Stimulated activated CD8-positive, alpha-beta memory T cell treated with anti-CD3 and anti-CD28 coated beads, Interleukin-12 subunit alpha, Interleukin-12 subunit beta, amount 100 ng/mL, for 1 hour (primary cell): ENCODE measurements at places on chromosomes 2 and 18.

- no peak for DNase-seq
Observed at GRCh38 chr2:213001297-213001910, 150.0 kb downstream of the IKZF2 start.

DNA sequence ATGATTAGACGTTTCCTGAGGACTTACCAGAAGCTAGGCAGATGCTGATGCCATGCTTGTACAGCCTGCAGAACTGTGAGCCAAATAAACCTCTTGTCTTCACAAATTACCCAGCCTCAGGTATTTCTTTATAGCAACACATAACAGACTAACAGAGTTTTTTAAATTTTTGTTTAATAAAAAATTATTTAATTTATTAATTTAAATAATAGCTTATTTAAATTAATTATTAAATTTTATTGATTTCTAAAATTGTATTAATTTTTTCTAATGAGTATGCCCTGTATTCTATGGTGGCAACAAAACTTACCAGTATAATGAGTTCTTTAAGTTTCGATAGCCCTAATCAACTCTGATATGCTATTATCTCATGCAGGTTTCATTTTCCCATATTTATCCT lies 259.8 kb downstream of the IKZF2 start:
- DNase-seq = no peak

DNA sequence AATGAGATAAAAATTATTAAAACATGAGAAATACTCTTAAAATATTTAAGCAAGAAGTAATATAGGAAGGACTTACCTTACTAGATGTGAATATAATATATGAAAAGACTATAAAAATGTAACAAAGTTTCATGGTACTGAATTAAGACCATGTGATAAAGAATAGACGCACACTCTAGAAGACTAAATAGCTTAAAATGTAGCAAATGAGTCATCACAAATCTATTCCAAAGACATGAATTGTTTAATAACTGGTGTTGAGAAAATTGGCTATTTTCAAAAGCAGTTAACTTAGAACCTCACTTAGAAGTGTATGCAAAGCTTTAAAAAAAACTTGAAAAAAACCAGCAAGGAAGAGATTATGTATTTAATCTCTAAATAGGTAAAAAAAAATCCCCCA lies 64.1 kb downstream of the POLE4 start:
- DNase-seq = no peak

- no peak for DNase-seq
Observed at GRCh38 chr18:77601567-77601966, 351.9 kb downstream of the GALR1 start.

DNA sequence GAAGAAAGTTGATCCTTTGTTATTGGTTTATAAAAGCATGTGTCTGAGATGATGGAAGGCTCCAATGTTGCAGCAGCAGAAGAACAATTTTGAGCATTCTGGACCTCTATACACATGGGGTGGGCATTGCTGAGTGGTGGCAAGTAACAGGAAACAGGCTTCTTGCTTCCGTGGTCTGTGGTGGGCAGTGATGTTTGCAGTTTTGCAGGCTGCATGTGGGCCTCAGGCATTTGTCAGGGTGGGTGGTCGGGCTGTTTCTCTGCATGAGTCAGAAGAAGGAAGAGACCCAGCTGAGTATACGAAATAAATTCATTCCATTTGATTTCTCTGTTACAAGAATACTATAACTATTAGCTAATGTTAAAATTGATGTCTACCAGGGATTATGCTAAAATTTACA lies 239.5 kb upstream of the COL3A1 start:
- DNase-seq = no peak

- DNase-seq = no peak
Observed at GRCh38 chr2:33134086-33134771, 187.5 kb downstream of the LTBP1 start.

DNA sequence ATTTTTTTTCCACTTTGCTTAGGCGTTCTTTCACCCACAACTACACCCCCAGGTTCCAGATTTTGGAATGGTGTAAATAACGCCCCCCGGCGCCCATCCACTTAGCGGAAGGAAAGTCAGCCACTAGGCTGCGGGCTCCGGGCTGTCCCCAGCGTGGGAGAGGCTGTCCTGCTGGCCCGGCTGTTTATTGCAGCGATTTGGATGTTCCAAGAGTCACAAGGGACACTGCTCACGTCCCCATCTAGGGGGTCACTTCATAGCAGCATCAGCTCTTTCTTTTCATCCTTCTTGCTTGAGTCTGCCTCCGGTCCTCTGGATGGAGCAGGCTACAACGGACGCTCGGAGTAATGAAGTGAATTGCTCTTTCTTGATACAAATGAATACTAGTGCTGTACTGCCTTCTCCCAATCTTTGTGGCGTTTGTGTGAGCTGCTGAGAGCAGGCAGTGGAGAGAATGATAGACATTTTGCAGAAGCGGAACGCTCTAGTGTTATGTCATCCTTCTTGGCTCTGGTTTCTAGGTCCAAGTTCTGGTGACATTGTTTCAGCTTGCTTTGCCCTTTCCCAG lies 50.7 kb upstream of the PAIP2B start:
- no peak for DNase-seq

GRCh38 chr2:186543561-186544131 lies 46.2 kb upstream of the ITGAV start:
- no peak for DNase-seq

GRCh38 chr2:96528006-96528699 lies 8.4 kb upstream of the ARID5A start:
- DNase-seq = peak; percentile 20

- no peak for DNase-seq
Observed at GRCh38 chr2:30769481-30769780, 37.8 kb downstream of the CAPN13 start.

GRCh38 chr2:5561006-5561405 lies 131.2 kb upstream of the SOX11 start:
- DNase-seq = no peak

- no peak for DNase-seq
Observed at GRCh38 chr2:109243526-109244303, 114.7 kb downstream of the SH3RF3 start.

DNA sequence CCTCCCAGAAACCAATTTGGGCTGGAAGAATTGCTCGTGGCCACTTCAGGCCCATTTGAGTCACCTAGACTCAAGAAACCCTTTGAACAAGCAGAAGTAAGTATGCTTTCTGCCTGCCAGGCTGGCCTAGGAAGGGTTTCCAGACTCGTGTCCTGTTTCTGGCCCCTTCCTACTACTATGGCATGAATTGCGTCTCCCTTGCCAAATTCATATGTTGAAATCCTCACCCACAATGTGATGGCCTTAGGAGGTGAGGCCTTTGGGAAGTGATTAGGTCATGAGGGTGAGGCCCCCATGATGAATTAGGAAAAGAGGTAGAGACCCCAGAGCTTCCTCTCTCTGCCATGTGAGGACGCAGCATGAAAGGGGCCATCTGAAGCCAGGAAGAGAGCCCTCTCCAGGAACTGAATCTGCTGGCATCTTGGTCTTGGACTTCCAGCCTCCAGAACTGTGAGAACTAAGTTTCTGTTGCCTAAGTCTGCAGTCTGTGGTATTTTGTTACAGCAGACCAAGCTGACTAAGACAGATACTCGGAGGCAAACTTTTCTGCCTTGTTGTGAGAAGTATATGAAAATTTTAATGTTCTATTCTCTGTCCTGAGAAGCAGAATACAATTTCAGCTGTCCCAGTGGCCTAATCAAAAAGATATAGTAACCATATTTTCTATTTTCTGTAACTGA lies 13.1 kb downstream of the GPR45 start:
- no peak for DNase-seq

GRCh38 chr2:113976277-113976928 lies 86.5 kb downstream of the ACTR3 start:
- no peak for DNase-seq
